ENCODE measurements at places on chromosomes 1 and 21. TPM values are rescaled to one million over a fixed set of nuclear protein-coding genes. Genes with fewer than 3 reads are reported as not detected.

DNA sequence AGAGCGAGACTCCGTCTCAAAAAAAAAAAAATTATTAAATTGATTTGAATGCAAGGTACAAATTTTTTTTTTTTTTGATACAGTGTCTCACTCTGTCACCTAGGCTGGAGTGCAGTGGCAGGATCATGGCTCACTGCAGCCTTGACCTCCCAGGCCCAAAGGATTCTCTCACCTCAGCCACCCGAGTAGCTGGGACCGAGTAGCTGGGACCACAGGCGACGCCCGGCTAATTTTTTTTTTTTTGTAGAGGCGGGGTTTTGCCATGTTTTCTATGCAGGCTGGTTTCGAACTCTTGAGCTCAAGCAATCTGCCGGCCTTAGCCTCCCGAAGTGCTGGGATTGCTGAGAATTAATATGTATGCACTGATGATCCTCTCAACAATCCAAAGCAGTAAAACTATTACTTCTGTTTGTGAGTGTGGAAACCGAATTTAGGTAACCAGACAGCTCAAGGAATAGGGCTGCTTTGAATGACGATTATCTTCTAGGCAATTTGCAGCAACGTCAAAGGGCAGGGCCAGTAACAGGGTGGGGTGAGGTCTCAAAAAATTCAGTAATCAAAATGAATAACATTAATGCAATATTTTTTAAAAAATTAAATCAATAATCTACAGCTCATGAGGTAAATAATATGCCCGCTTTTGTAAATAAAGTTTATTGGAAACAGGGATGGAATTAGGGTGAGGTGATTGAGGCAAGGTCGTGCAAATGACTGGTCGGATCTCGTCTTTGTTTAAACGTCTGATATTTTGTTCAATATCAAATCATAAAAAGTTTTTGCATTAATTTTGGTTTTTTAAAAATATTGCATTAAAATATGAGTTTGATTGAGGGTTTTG, 1.2 kb downstream of the CLSPN start:
- no peak for DNase-seq

DNA sequence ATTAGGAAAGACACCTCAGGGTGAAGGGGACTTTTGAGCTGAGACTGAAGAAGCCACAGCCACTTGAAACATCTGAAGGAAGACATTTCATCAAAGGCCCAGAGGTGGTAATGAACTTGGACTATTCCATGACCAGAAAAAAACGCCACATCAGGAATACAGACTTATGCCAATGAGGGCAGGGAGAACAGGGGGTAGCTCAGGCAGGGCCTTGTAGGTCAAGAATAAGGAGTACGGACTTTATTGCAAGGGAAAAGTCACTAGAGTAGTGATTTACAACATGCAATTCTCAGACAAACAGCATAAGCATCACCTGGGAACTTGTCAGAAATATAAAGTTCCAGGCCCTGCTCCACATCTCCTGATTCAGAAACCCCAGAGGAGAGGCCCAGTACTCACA, 11.8 kb downstream of the TP53BP2 start:
- DNase-seq = no peak

DNA sequence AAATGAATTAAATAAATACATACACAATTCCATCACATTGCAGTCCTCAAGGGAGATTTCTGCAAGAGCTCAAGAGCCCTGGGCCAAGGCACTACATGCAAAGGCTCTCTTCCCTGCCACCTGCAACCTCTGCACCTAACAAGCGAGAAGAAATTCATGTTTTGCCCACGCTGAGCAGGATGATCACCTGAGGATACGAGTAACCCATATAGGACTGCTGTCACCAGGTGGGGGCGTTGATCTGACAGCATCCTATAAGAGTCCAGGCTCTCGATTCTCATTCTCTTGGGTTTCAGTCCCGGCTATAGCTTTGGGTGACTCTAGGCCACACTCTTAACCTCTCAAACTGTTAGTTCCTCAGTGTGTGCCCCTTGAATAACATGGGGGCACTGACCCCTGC, 18.7 kb upstream of the SPOCD1 start:
- DNase-seq = no peak

DNA sequence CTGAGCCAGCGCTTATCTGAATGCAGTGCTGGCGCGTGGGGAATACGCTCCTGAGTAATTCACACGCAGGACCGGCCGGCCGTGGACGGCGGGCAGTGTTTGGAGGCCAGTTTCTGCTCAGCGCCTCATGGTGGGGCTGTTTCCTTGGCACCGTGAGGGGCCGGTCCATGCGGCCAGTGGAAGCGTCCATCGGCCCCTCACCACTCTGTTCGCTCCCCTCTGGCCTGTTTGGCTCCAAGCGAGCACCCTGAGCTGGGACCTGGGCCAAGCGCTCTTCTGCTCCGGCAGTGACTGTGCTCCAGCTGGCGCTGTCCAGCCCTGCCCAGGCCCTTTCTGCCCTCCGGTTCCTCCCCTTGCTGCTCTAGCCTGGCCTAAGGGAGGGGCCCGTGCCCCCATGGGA, 16.3 kb upstream of the PLCH2 start:
- DNase-seq = no peak

DNA sequence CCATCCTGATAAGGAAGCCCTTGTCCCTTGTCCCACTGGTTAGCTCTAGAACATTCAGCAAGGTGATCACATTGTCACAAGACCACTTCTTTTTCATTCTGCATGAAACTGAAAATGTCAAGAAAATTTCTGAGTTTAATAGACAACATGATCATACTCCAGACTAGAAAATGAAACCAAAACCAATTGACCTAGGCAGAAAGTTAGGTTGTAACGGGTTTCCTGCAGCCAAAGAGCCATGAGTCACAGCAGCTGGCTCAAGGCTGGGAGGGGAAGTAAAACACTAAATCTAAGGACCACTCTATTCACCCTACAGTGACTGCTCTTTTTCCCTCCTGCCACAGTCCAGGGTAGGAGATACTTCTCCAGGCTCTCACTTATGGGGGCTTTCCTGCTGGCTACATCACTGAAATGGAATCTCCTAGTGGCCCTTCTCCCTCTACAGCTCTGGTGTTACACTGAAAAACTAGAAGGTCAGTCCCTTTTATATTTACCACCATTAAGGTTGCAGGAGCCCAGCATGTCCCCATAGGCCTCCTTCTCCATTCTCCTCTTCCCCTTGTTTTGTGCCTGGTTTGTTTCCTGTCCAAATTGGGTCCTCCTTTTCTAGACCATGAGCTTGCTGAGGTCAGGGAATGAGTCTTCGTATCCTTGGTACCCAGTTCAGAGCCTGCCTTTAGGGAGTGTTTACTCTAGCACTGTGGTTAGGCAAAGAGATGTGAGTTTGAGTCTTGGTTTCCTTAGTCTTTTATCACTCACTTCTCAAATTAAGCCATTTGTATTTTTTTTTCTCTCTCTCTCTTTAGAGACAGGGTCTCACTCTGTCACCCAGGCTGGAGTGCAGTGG, 236.5 kb upstream of the JUN start:
- DNase-seq = peak; percentile 58

GRCh38 chr1:100045206-100045605, 75.4 kb downstream of the SLC35A3 start:
- DNase-seq = no peak

DNA sequence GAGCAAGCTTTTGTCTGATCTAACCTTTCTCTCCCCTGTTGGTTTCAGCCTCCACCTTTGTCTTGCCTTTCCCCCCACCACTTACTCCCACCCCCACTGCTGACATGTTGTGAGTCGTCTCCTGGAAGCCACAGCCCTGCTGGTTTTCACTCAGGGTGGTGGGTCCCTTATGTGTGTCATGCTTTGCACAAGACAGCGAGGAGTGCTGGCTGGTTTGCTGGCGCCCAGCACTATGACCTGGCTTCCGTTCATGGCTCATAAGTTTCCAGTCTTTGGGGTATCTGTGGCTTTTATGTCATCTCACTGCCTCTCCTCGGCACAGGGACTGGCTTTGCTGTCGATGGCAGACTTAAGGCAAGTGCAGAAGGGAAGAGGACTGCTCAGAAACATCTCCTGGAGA, 177.7 kb downstream of the KIF26B start:
- DNase-seq = peak; percentile 76

- no peak for DNase-seq
Measured at GRCh38 chr21:33402001-33402979, 923 bp upstream of the IFNGR2 start.

- no peak for DNase-seq
Measured at GRCh38 chr1:115220340-115221270, 117.4 kb downstream of the NGF start.

Gene PPP1R8
- 52.0 TPM for total RNA-seq

Gene GJC2
- total RNA-seq = 0.86 TPM

Gene MRPS21
- total RNA-seq = 70.7 TPM

Gene DRAXIN
- total RNA-seq = 0.04 TPM

Gene LENEP
- 0.68 TPM for total RNA-seq

Gene RNF186
- not detected for total RNA-seq

Measured in activated naive CD4-positive, alpha-beta T cell treated with anti-CD3 and anti-CD28 coated beads, Interleukin-2, amount 50 U/mL, for 72 hours (primary cell).